ENCODE measurements at places on chromosomes 4 and X. TPM values are rescaled to one million over a fixed set of nuclear protein-coding genes. Genes with fewer than 3 reads are reported as not detected.

DNA sequence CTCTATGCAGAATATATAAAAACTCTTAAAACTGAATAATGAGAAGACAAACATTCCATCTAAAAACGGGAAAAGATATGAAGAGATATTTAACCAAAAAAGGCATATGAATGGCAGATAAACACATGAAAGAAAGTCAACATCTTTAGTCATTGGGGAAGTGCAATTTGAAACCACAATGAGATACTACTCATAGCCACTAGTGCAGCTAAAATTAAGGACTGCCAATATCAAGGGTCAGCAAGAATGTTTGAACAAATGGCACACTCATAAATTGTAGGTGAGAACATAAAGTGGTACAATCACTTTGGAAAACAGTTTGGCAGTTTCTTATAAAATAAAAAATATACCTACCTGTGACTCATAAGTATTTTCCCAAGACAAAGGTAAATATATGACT is 534.9 kb upstream of the DIPK2B start:
- DNase-seq = no peak

- no peak for DNase-seq
Observed at GRCh38 chr4:54005475-54005874, 58.9 kb downstream of the CHIC2 start.

GRCh38 chrX:10702031-10702430 is 81.6 kb upstream of the MID1 start:
- DNase-seq = no peak

- DNase-seq = no peak
Observed at GRCh38 chrX:33134164-33134563, 77.2 kb downstream of the DMD start.

GRCh38 chr4:29538889-29539646 is 1181.1 kb upstream of the PCDH7 start:
- no peak for DNase-seq

DNA sequence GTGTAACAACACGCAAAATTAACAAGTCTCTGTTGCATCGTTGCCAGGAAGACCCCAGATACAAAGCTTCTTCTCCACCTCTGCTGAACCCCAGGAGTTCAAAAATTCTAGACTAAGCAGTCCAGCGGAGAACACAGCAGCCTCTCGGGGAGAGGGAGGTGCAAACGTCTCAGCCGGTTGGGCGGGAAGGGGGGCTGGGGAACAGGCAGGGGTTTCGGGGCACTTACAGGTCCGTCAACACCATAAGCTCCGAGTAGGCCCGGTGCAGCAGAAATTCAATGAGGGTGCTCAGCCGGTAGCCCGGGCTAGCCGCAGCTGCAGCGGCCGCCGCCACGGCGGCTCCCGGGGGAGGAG is 394 bp downstream of the MED14 start:
- no peak for DNase-seq

- no peak for DNase-seq
Observed at GRCh38 chr4:101205916-101206315, 141.4 kb downstream of the PPP3CA start.

GRCh38 chr4:155914782-155915181 is 11.3 kb downstream of the TDO2 start:
- DNase-seq = no peak

GRCh38 chrX:40095583-40096394 is 2.0 kb downstream of the BCOR start:
- DNase-seq = no peak

GRCh38 chr4:30912098-30912714 is 192.0 kb downstream of the PCDH7 start:
- DNase-seq = no peak

DNA sequence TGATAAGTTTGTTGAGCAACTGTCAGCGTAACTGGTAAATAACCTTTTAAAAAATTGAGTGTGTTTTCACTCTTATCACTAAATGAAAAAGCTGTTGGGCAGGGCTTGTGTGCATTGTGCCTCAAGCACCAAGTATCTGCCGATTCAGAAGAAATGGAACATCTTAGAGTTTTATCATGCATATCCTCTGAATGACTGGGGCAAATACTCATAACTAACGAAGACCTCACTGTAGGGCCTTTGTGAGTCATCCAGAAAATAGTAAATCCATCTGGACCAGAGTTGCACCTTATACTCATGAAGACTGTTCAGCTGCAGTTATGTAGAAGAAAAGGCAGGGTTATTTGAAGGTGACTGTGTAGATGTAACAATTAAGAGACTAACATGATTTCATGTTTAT is 222.1 kb downstream of the CAMK2D start:
- DNase-seq = peak; percentile 25

GRCh38 chr4:94559351-94559806 is 107.6 kb downstream of the PDLIM5 start:
- DNase-seq = no peak

- no peak for DNase-seq
Observed at GRCh38 chr4:125591290-125591689, 276.5 kb downstream of the FAT4 start.

DNA sequence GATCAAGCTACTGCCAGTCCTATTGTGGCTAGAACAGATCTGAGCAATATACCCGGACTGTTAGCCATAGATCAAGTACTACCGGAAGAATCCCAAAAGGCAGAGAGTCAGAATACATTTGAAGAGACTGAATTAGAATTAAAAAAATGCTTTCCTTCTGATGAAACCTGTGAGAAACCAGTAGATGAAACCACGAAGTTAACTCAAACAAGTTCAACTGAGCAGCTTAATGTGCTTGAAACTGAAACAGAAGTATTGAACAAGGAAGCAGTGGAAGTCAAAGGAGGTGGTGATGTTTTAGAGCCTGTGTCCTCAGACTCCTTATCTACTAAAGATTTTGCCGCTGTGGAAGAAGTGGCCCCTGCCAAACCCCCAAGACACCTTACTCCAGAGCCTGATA is 46.8 kb downstream of the WDR44 start:
- no peak for DNase-seq

- no peak for DNase-seq
Observed at GRCh38 chr4:82346126-82346525, 27.7 kb downstream of the HNRNPD start.

DNA sequence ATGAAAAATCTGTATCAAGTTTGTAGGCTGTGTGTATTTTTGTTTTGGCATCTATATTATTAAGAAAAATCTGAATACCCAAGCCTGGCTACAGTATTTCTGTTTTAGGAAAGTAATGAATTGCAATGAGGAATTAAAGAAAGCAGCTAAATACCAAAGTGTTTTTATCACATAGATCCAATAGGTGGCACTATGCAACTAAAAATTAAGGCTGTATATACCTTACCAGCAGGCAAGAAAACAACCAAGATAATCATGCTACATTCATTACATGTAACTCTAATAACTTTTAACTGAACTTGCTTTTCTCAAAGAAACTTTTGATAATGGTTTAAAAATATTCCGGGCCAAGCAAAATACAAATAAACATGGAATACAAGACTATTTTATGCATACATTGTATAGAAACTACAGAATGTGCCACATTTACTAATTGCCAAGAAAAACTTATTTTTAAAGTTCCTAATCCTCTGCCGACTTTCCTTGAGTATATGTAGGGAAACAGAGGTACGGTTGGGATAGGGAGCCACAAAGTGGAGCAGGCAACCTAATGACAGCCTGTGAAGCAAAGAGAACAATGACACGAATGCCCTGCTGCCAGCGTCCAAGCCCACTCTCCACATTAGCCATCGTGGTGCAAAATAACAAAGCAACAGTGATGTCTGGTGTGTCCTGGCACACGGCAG is 63.7 kb downstream of the SEC24D start:
- no peak for DNase-seq

DNA sequence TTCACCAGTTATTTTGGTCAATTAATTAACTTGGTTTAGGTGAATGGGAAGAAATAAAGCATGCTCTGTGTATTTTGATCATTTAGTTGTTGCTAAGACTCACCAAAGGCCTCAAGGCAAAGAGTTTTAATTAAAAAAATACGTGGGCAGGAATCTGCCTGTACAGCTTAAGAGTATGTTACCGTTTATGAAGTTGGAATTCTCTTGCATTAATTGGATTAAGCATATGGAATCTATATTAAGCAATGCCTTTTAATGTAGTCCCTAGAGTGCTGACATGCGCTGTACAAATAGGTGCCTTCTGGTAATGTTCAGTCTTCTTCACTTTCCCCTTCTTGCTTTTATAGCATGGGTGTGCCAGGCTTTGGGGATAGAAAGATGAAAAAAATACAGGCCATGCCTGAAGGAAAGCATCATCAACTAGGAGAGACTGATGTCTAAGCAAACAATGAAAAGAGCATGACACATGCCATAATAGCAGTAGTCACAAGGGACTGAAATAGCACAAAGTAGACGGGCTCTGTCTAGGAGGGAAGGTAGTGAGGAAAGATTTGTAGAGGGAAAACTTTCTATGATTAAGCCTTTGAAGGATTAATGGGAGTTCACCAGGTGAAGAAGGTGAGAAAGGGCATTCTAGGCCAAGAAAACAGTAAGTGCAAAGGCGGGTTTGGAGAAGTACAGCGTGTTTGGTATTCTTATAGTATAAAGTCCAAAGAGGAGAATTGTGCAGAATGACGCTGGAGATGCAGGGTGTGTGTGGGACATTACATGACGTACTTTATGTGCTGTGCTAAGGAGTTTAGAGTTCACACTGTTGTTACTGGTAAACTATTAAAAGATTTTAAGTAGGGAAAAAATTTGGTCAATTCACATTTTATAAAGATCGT is 226.1 kb upstream of the ANXA3 start:
- no peak for DNase-seq

- DNase-seq = no peak
Observed at GRCh38 chr4:26596843-26597242, 13.0 kb downstream of the TBC1D19 start.

DNA sequence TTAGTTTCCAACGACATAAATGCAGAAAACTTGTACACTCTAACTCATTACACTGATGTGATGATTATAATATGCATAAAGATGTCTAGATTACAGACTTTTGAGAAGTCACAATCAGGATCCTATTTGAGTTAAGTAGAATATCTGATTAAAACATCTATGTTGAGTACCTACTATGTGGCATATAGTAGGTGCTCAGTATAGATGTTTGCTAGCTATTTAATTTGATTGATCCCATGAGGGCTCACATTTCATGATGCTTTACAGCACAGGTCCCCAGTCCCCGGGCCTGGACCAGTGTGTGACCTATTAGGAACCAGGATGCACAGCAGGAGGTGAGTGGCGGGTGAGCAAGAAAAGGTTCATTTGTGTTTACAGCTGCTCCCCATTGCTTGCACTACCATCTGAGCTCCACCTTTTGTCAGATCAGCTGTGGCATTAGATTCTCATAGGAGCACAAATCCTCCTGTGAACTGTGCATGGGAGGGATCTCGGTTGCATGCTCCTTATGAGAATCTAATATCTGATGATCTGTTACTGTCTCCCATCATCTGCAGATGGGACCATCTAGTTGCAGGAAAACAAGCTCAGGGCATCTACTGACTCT is 33.0 kb upstream of the CXCL8 start:
- no peak for DNase-seq

VSIG4 gene
- not detected for polyA plus RNA-seq

PLXNB3 gene
- 4.7 TPM for polyA plus RNA-seq

IBSP gene
- not detected for polyA plus RNA-seq

TLR3 gene
- 0.44 TPM for polyA plus RNA-seq

TEX13C gene
- not detected for polyA plus RNA-seq

VEGFC gene
- polyA plus RNA-seq = 47.7 TPM

MID1IP1 gene
- 38.4 TPM for polyA plus RNA-seq

SRPX2 gene
- polyA plus RNA-seq = 47.3 TPM

SOD3 gene
- polyA plus RNA-seq = 14.9 TPM

TCEAL6 gene
- polyA plus RNA-seq = not detected

UGT2A1 gene
- not detected for polyA plus RNA-seq
